ENCODE measurements at places on chromosomes 5 and 9. TPM values are rescaled to one million over a fixed set of nuclear protein-coding genes. Genes with fewer than 3 reads are reported as not detected.

MARCOL gene
- total RNA-seq, result not detected

BSPRY gene
- not detected for total RNA-seq

GRCh38 chr5:159017786-159018185 lies 81.9 kb downstream of the EBF1 start:
- DNase-seq, result peak; percentile 85

GRCh38 chr9:119009249-119009648 lies 360.0 kb downstream of the BRINP1 start:
- no peak for DNase-seq

DNA sequence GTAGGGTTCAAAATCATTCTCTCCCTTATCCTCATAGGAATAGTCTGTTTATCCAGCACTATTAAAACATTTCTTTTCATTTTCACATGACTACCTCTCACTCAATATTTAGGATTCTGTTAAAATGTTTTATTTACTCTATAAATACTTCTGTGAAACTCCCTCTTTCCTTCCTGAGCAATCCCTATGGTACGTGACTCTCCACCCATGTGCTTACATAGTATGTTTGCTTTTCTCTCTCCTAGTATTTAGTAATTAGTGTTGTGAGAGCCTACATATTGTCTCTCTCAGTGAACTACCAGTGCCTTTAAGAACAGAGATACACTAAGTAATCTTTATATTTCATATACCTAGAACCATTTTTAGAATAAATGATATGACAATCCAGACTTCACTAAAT lies 46.0 kb downstream of the PTPRD start:
- DNase-seq, result no peak

DNA sequence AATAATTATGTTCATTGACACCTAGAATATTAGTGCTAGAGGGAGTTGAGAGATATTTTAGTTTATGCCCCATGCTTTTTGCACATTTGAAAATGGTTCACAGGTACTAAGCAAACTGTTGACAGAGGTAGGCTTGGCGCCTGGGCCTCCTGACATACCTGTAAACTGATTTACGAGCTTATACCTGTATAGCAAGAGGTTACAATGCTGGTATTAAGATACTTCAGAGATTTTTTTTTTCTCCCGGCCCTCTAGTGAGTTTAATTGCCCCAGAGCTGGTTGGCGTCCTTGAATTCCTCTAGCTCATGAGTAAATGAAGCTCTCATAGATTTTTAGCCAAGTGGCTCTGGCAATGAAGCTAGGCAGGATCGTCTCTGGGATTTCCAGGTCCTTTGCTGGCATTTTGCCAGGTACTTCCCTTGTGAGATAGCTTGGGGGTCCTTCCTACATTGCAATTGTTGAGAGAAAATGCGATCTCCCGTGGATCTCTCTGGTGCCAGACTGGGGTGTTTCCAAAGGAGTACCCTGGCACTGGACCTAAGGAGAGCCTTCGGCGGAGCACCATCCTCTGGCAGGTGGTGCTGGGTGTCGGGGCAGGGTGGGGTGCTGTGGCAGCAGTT lies 9.0 kb downstream of the SLC36A1 start:
- no peak for DNase-seq

DNA sequence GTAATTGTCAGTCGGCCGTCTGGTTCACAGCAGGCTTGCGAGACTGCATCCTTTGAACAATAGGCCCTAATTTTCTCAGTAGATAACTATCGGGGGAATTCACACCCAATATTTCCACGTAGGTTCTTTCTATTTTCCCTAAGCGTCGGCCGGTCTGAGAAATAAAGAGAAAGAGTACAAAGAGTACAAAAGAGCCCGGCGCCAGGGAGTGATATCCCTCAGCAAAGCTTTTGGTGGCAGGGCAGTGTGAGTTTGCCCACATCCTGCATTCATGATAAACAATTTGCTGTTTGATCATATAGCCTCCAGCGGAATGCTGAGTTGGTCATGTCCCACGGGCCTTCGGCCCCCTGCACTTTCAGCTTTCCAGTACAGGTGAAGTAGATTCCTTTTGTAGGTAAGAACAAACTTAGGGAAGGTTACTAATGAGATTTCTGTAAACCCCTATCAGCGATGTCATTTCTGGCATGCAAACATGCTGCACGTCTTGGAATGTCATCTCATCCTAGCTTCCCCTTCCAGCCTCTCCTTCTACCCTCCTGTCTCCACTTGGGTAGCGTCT lies 4.7 kb upstream of the PTGR1 start:
- no peak for DNase-seq

DNA sequence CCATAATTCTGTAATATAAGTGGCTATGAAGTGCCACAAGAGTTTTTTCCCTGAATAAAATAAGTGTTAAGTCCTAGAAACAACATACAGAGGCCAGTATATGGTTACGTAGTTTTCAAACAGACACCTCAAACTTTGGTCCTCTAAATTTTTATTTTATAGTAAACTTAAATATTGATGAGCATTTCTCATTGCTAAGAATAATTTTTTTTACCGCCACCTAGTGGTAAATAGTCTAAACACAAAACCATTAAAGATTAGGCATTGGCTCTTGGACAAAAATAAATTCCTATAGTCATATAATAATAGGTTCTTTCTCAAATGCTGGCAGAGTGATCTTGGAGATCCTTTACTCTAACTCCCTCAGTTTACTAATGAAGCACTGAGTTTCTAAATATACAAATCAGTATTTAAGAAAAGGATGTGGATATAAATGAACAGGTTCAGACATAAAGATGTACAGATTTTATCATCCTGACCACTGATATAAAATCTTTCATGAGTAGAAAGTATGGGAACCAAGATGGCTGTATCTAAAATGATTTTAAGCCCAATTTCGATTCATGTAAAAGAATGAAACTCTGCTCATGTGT lies 136.2 kb downstream of the FANCC start:
- DNase-seq, result peak; percentile 56

DNA sequence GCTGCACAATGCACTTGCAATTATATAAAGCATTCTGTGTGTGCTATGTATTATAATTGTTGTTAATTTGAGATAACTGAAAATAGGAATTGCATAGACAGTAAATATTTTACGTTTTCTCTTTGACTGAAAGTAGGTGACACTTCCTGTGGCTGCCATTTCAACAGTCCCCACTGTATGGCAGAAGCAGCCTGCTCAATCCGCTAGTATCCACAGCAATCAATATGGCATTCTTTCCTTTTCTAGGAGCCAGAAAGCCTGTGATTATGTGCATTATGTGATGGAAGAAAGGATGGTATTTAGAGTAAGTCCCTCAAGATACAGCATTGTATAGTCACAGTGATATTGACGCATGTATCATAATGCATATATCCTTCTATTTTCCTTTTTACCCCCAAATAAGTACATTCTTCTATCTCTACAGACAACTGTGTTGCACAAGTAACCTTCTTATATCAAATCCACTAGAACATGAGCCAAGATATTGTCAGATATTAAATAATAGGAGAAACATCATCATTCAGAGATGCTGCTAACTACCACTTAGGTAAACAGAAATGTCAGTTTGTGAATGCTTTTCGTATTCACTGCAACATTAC lies 59.7 kb downstream of the CARTPT start:
- peak; percentile 65 for DNase-seq

GRCh38 chr5:74167930-74168315 lies 472.6 kb downstream of the ENC1 start:
- no peak for DNase-seq
